D721Med (cell line): ENCODE measurements at places on chromosomes 7 and 10.
A peak's percentile ranks its signal among the peaks of the same experiment; 100 is the strongest.

- DNase-seq, result no peak
These were observed 3.5 kb upstream of the CCDC126 start for GRCh38 chr7:23593706-23594105.

DNA sequence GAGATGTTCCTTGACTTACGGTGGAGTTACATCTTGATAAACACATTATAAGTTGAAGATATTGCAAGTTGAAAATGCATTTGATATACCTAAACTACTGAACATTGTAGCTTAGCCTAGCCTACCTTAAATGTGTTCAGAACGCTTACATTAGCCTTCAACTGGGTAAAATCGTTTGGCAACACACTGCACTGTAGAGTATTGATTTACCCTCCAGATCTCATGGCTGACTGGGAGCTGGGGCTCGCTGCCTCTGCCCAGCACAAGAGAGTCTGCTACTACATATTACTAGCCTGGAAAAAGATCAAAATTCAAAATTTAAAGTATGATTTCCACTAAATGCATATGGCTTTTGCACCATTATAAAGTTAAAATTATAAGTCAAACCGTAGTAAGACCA, 7.5 kb upstream of the AGR3 start:
- no peak for DNase-seq

GRCh38 chr7:150992833-150993302, 2.1 kb downstream of the NOS3 start:
- DNase-seq, result no peak

DNA sequence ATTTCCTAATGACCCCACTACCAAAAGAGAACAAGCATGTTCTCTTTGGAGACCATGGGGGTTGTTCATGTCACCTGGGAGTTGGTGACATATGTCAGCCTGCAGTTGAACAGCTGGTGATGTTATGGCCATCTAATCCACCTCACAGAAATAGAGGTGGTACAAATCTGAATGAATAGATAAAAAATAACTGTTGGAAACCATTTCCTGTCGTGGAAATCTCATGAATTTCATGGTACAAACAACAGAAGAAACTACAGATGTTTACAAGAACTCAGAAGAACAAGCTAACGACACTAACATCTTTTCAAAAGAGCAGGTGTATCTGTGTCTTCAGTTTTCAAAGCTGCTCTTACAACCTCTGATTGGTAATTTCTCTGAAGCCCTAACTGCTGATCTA, 81.3 kb downstream of the RAPGEF5 start:
- no peak for DNase-seq

DNA sequence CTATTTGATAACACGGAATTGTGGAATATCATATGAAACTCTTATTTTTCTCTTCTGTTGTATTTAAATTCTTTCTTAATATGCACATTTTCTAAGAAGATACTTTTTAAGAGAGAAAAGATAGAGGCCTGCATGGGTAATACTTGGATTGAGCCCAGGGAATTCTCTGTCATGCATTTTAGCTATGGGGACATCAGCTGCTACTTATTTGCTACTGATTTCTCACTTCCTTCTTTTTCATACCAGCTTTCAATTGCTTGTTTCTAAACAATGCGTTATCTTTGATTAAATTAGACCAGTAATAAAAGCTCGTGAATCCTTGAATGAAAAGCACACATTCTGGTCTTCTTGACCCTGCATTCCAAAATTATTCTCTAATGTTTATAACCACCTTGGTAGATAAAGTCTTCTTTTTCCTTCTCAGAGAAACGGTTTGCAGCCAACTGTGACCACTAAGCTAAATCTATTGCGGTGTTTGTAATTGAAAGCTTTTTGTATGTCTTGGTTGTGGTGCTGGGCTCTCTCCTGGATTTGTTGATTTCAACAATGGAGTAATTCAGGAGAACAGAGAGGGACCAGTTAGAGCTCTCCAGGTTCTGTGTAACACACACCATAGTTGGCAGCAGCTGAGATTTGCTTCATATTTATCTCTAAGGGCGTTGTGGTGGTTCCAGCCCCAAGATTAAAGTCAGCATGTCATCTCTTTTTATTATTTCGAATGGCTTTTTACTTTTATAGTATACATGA, 139.3 kb downstream of the PPP1R9A start:
- DNase-seq, result no peak

DNA sequence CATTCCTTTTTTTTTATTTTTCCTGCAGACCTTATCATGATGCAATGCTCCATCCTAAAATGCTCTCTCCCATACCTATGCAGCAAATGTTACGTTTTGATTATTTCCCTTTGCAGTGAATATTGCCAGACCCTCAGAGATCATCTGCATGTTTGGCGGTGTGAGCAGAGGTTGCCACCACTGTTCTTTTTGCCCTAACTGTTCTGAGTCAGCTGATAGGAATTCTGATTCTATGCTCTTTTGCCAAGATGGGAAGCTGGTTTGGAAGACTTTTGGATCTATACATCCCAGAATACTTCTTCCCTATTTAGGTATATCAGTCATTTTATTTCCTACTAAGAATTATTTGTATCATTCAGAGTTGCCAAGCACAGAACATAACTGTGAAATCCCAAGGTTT, 130.5 kb downstream of the KLF6 start:
- DNase-seq, result no peak

DNA sequence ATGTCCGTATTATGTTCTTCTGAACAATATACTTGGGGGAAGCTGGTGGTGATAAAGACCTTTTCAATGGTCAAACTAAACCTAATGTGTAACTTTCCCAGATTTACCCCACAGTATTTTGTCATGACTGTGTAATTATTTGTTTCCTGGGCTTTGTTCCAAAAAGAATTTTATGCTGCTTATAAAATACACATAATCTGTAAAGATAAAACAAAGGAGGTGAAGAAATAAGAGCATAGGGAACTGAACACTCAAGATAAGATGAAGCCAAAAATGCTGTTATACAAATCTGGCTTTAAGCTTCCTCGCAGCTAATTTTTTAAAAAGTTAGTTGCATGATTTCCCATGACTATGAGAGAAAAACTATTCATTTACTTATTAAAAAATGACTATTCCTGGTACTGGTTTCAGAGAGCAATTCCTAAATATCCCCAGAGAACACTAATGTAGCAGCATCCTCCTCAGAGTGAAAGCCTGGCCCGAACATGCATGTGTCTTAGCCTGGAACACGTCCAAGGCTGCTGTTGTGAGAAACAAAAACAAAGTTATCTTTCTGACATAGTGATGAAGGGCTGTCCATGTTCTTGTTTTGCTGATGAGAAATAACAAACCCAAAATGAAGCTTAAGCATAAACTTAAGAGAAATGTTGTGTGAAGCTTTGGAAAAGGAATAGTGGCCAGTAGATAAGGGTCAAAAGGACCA, 33.9 kb downstream of the MALSU1 start:
- no peak for DNase-seq

- DNase-seq, result no peak
These were observed 31.2 kb downstream of the OSBPL3 start for GRCh38 chr7:24948739-24949138.

DNA sequence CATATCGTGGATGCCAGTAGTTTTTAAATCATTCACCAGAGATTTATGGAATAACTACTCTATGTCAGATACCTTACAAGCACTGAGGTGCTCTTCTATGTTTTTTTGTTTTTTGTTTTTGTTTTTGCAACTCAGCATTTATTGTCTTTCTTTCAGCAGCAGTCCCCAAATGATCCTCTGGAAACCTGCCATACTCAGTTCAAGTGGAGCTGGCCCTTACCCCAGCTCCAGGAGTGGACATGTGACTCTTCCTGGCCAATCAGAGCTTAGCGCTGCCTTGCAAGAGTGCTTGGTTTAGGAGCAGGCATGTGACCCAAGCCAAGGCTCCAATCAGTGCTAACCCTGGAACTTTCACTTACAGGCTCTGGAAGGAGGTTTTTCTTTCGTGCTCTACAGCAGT, 356.6 kb upstream of the ZMIZ1 start:
- DNase-seq, result no peak

GRCh38 chr10:48289501-48290238, 15.2 kb upstream of the FRMPD2 start:
- peak; percentile 35 for DNase-seq

DNA sequence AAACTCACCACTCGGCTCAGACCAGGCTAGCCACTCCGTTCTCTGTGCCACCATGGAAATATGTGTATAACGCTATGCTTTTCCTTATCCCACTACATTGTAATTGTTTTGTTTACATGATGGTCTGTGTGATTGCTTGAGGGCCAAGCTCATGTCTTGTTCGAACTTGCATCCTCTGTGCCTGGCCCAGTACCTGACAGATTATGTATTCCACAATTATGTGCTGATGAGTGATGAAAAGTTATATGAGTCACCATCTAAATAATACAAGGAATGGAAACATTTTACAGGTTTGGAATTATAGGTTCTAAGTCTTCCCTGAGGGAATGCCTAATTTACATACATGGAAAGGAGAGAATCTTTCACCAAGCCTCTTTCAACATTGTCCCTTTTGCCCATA, 137.4 kb downstream of the C7orf25 start:
- no peak for DNase-seq

DNA sequence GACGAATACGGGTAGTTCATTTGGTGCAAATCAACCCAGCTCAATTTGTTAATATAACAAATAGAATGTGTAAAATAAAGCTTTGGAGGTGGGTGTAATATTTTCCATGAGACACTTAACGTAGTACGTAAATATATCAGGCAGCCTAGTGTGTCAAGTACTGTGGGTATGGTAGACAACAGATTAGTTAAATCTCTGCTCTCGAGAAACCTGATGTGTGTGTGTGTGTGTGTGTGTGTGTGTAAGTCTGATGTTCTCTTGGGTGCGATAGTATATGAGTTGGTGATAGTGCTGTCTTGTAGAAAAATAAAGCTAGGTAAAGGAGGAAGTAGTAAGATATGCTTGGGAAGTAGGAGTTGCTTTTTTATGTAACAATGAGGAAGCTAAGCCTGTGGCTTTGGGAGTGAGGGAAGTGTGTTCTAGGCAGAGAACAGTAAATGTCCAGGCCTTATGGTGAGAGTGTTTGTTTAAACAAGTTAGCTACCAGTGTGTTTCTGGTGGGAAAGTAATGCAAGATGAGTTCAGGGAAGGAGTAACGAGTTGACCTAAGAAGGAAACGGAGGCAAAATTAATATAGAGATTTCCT, 26.1 kb downstream of the WAC start:
- DNase-seq, result no peak

- no peak for DNase-seq
These were observed 170.9 kb upstream of the INHBA start for GRCh38 chr7:41873741-41874140.

GRCh38 chr7:37729181-37729580, 45.6 kb downstream of the GPR141 start:
- DNase-seq, result no peak

DNA sequence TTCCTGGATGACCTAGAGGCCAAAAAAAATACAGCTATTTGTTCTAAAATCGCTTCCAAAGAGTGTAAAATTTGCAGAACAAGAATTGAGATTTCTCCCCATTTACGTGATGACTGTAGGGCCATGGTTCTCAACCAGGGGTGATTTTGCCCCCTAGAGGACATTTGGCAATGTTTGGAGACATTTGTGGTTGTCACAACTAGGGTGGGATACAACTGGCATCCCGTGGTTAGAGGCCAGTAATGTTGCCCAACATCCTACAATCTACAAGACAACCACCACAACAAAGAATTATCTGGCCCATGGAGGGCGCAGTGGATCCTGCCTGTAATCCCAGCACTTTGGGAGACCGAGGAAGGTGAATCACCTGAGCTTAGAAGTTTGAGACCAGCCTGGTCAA, 22.8 kb upstream of the MALSU1 start:
- DNase-seq, result no peak

- no peak for DNase-seq
These were observed 78.6 kb downstream of the TNS3 start for GRCh38 chr7:47503281-47503680.

- DNase-seq, result no peak
These were observed at the start of gene GBX1 for GRCh38 chr7:151167197-151167961. Gene GBX1, minus strand, starts transcription at chr7:151167694. Its CDS starts 146 bp downstream, at chr7:151167548.

DNA sequence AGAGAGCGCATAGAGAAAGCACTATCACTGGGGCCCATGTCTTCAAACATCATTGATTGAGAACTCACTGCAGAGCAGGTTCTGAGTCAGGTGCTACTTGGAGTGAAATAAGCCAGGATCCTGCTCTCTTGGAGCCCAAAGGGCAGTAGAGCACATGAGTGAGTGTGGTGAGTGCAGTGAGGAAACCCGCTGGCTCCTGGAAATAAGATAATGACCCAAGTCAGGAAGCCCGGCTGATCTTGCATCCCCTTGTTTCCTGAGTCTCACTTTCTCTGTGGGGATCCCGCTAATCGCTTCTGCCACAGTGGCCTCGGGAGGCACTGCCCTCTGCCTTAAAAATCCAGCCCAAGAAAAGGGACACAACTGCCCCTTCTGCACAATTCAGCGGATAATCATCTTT, 7.1 kb upstream of the FAM107B start:
- DNase-seq, result no peak

- DNase-seq, result no peak
These were observed 4.1 kb upstream of the LIPN start for GRCh38 chr10:88755753-88756152.

DNA sequence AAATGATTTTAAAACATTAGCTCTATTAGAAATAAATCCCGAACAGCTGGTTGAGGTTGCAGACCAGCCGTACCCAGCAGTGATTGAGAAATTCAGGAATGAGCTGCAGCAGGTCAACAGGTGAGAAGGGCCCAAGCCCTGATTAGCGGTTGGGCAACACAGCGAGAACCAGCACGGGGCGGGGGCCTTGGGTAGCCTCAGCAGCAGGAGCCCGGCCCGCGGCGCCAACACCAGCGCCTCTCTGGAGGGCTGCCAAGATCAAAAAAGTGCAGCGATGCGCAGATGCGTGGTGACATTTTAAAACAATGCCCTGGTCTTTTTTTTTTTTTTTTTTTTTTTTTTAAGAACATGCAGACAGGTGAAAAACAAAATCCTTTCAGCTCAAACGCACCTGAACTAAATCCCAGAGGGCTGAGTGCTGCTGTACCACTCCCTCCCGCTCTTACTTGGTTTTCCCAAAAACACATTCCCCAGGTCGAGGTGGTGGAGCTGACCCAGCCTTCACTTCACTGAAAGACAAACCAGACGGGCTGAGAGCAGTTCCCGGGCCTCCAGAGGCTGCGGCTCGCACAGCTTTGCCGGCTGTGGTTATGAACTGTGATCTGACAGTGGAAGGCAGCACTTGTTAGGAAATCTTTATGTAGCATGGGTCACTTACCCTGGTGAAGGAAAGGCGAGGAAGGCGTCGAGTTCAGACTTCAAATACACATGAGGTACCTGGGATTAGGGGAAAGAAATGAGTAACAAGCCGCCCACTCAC, 579.4 kb downstream of the SDK1 start:
- DNase-seq, result no peak

GRCh38 chr7:30462179-30462578, 16.4 kb downstream of the NOD1 start:
- DNase-seq, result no peak

DNA sequence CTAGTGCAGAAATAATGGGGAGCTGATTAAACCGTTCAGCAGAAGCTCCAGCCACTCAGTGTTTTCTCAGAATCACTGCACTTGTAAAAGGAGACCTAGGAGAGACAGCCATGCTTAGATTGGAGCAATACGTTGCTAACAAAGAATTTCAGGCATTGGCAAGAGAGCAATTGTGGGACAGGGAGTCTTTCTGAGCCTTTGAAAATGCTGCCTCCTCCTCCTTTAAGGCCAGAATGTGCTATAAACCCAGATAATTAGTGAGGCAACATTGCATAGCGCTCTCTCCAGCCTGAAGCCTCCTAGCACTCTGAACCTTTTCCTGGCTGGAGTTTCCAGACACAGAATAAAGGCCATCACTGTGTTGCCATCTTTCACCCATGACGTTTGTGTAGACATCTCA, 18.5 kb upstream of the PTPRN2 start:
- DNase-seq, result no peak

- DNase-seq, result no peak
These were observed 75.3 kb upstream of the AASS start for GRCh38 chr7:122219253-122219865.
